ENCODE measurements at places on chromosomes 4 and X.

DNA sequence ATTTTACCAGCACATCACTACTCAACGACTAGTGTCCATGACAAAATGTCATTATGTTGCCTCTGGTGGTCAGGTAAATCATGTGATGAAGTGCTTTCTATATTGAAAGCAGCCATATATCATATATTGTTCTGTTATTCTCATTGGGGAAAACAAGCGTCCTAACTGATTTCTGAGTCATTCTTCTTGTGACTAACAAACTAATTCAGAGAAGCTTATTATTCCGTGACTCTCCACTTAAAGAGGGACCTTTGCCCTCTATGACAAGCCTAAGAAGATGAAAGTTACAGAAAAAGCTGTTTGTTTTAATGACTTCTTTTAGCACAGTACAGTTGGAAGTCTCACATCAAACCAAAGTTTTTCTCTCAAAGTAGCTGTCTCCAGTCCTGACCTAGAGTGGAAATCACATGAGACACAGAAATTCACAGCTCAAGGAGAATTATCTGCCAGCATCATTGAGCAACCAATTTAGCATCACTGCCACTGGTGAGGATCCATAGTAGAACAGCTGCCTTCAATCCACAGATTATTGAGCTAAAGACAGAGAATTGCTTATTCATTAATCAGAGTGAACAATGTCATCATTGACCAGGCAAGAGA, 36.4 kb downstream of the ASB9 start:
- DNase-seq: no peak

DNA sequence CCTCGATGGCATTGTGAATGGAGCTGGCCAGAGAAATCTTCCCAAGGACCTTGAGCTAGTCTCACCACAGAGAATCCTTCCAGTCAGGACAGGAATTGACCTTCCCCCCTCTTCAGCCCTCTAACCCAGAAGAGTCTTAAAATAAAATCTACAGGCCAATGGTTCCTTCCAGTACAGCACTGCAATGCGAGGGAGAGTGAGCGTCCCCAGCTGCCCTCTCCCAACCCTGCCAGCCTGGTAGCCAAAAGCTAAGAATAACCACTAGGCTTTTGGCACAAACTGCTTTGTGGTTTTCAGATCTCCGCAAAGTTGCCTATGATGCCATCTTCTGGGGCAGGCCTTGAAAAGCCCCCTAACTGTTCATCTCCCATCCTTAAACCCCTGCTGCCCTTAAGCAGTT, 175.1 kb downstream of the AR start:
- no peak for DNase-seq

DNA sequence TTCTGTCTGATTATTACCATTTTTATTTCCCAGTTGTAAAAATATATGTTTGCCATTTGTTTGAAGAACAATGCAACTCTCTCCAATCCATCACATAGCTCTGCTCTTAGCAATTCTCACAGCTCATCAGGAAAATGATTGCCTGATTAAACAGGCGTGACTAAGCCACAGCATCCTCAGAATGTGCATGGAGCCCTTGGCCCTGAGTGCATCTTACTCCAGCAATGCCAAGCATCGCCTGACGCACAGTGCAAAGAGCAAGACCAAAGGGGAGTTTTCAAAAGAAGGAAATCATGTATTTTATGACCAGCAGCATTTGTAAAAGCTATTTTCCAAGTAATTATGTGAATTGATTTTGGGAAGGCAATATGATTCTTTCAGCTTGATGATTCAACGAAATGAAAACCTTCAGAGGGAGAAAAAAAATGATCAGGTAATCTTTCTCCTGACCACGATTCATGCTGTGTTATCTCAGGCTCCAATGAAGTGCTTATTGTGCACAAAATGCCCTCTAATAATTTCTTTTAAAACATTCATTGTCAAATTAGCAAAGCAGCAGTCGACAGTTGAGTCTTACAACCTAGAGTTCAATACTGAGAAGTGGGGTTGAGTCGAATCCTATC, 138.0 kb upstream of the FAM9B start:
- DNase-seq: peak; percentile 78

DNA sequence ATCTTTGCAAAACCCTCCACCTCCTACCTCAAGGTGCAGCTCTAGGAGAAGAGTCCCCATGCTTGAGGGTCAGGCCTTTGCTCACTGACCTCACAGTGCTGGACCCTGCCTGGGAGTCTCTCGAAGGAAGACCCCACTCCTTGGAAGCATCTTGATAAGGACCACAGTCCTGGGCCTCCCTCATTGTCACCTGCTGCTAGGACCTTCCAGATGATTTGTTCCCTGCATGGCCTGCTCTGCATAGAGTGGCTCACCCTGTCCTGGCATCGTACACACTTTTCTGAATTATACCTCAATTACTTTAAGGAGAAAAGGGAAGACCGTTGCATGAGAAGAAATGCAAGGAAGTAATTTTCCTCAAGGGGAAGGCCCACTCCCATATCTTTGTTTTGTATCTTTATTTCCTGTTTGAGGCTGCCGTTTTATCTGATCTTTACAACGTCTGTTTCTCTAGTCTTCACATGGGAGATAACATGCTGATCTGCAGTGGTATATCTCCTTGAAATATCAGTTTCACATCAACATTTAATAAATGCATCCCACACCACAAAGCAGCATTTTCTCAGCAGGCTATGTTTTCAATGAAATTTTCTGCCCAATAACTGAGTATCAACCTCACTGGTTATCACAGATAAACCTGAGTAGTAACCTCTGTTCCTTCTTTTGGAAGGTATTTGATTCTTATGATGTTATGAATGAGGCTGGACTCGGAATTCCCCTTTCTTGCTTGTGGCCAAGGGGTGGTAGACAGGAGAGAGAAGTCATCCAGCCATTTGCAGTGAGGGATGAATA, 15.0 kb upstream of the AKAP17A start:
- DNase-seq: no peak

- no peak for DNase-seq
Observed at GRCh38 chrX:153526801-153527200, 9.4 kb downstream of the ATP2B3 start.

DNA sequence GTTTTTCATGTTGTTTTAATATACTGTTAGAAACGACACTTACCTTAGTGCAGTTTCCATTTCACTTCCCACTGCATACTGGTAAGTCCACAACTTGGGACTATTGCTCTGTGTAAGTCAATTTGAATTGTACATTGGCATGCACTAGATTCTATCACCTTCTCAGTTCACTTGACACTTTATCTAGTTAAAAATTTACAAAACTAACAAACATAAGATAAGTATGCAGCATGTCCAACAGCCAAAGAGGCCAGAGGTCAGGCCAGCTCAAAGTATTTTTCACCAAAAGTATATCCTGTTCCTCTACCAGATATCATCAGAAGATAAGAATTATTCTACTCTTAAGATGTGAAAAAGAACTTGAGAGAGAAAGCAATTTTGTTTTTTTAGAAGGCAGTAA, 75.9 kb downstream of the QRFPR start:
- no peak for DNase-seq

DNA sequence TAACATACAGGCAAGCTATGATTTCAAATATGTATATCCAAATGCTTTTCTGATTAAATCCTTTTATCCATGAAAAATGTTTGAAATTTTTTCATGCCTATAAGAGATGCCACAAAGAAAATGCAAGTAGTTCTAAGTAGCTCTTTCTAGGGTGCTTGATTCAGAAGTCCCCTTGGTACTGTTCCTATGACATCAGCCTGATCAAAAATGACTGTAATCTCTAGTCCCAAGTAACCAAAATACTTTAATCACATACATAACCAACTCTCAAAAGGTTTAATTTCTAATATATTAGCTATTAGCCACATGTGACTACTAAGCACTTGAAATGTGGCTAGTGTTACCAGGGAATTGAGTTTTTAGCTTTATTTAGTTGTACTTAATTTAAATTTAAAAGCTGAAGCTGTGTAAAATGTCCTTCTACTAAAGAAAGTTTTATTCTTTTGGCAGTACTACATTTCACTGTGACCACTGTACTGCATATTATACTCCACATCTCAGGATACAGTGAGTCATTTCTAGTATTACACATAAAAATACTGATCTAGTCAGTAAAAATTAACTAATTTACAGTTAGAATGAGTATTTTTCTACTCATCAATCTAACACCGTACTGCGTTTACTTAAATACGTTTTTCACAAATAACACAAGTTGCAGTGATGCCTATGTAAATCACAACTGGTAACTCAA, 33.9 kb downstream of the FBXW7 start:
- peak; percentile 36 for DNase-seq

GRCh38 chrX:121456315-121456714, 408.9 kb downstream of the GLUD2 start:
- no peak for DNase-seq

GRCh38 chrX:2371026-2371711, 129.6 kb downstream of the DHRSX start:
- DNase-seq: no peak

DNA sequence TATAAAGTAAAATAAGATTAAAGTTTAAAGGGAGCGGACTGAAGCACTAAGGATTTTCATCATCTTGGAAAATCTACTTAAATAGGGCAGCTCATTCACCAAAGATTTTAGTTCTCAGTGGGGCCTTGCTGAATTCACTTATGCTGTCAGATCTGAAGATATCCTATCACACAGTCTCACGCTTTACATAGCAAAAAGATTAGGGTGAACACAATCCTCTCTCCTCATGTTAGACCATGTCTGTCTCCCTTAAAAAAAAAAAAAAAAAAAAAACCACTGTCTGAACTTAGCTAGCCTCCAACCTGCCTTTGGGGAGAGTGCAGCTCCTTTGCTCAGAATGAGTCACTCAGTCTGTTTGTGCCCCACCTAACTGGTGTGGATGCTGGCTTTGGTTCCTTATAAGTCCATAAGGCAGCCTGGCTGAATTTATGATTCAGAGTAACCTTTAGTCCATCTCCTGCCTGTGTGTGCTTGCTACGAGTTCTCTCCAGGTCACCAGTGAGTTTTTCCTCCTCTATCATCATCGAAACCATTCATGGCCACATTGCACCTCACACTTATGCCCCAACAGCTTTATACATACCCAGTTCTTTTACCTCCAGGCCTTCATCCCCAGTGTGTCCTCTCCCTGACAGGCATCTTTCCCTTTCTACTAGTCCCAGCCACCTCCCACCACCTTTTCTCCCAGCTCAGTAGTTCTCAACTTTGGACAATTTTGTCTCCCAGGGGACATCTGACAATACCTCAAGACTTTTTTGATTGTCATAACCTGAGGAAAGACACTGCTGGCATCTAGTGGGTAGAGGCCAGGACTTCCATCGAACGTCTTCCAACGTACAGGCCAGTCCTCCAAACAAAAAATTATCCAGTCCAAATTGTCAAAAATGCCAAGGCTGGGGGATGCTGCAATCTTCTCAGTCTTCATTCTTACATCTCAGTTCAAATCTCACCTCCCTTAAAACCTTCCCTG, 220.7 kb upstream of the EMCN start:
- DNase-seq: peak; percentile 82
